ENCODE measurements at places on chromosomes 5 and 9.

- no peak overlapping the region for H3K27ac ChIP-seq
- no peaks in the 10 kb centered on the region for H3K36me3 ChIP-seq
- no peak overlapping the region for H3K4me3 ChIP-seq
- H3K4me1 ChIP-seq, result no peaks in the 10 kb centered on the region
- H3K27me3 ChIP-seq, result peaks cover 3% of the 10 kb centered on the region
- no peak for DNase-seq
Measured at GRCh38 chr5:134249469-134250379, 23.9 kb upstream of the PPP2CA start.

DNA sequence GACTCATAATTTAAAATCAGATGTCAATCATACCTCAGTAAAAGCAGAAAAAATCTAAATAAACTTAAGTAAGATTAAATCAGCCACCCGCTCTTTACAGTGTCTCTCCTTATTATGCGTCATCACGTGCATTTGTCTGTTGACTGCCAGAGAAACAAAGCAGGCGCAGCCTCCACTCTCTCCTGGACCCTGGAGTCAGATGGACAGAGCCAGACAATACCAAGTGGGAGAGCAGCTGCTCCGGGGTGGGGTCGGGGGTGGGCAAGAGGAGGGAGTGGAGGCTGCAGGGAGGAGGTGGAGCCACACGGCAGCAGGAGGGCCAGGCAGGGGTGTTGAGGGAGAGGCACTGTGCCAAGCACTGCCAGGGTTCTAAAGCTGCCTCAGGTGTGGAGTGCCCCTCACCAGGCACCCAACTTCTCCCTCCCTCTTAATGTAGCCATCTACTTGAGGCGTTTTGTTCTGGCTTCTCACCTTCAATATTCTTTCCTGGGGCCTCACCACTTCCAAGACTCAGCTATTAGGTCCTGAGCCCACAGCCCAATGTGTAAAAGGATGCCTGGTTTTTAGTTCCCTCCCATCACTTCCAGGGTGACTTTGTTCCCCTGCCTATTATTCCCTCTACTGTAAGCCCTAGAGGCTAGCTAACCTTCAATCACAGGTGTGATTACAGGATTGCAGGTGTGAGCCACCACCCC lies 96.3 kb downstream of the GLDC start:
- H3K27ac ChIP-seq, result no peak overlapping the region
- no peak for DNase-seq
- no peak overlapping the region for H3K4me3 ChIP-seq
- no peaks in the 10 kb centered on the region for H3K27me3 ChIP-seq
- H3K4me1 ChIP-seq, result peaks cover 2% of the 10 kb centered on the region

- no peaks in the 10 kb centered on the region for H3K4me1 ChIP-seq
- no peak for DNase-seq
- no peaks in the 10 kb centered on the region for H3K36me3 ChIP-seq
- peaks cover 8% of the 10 kb centered on the region for H3K27me3 ChIP-seq
Measured at GRCh38 chr5:6472792-6473191, 24.1 kb downstream of the UBE2QL1 start.

DNA sequence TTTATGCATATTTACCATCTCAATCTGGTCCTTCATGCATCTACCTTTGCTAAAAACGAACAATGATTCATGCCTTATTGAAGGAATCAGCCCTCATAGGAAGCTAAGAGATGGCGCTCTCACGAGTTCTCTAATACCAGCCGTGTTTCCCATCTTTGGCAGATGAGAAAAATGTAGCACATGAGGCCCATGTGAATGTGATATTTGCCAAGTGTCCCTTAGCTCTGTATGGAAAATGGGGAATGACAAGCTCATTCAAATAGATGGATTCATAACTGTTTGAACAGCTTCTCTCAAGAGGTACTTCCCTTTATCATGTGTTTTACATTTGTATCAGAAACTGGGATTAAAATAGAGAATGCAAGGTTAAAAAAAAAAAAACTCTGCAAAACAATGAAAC lies 66.1 kb downstream of the TTC39B start:
- H3K27me3 ChIP-seq, result no peaks in the 10 kb centered on the region
- peaks cover 41% of the 10 kb centered on the region for H3K36me3 ChIP-seq
- no peak for DNase-seq
- no peak overlapping the region for H3K4me3 ChIP-seq
- no peak overlapping the region for H3K27ac ChIP-seq

DNA sequence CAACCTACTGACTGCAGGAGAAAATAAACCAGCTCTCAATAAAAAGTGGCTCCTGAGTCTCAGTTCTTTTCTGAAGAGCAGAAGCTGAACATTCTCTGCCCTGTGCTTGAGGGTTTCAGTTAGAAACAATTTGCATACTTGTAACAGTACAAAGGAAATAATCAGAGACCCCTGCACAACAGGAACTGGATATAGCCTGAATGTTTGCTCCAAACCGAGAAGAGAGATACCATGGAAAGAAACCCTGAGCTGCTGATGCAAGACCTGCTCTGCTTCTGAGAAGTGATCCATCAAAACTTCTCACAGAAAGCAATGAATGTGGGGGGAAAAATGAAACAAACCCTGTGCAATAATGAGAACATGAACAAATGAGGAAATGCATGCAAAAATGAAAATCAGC lies 592.9 kb downstream of the SEMA5A start:
- H3K4me3 ChIP-seq, result no peak overlapping the region
- DNase-seq, result no peak
- no peaks in the 10 kb centered on the region for H3K4me1 ChIP-seq

GRCh38 chr5:150073677-150074076 lies 12.7 kb downstream of the CSF1R start:
- no peak overlapping the region for H3K27ac ChIP-seq
- H3K36me3 ChIP-seq, result no peaks in the 10 kb centered on the region
- H3K4me3 ChIP-seq, result no peak overlapping the region
- H3K27me3 ChIP-seq, result no peaks in the 10 kb centered on the region
- no peak for DNase-seq

DNA sequence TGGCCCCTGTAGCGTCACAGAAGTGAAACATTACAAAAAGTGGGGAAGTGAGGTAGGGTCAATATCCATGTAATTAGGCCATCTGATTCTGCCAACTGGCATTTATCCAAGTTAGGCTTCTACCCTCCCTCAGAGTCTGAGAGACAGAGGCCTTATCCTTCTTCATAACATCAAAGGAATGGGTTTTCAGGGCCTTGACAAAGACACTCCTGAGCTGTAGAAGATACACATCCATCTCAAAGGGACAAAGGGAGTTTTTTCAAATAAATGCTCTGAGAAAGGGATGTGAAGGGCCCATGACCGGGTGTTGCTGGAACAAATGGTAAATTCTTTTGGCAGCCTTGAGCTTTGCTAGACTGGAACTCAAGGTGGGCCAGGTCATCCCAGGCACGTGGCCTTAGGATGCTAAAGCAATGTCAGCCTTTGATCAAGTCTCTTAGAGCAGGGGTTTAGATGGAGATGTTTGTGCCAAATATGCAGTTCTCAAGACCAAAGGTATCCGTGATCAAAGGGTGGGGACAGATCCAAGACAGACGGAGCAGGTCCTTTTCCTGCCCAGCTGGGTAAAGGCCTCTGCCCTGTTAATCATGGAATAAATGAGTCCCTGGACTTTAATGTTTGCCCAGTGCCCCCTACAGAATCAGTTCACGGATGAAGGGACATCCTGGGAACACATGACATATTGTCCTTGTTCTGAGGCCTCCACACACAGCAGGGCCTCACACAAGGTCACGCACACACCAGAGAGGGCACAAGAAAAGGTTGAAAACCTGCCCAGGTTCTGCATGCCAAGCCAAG lies 10.0 kb upstream of the FAM169A start:
- H3K36me3 ChIP-seq, result no peaks in the 10 kb centered on the region
- DNase-seq, result no peak
- no peaks in the 10 kb centered on the region for H3K27me3 ChIP-seq
- H3K27ac ChIP-seq, result no peak overlapping the region

GRCh38 chr5:135182675-135183074 lies 148.6 kb upstream of the PITX1 start:
- H3K36me3 ChIP-seq, result no peaks in the 10 kb centered on the region
- no peak for DNase-seq
- no peaks in the 10 kb centered on the region for H3K4me1 ChIP-seq
- peaks cover 2% of the 10 kb centered on the region for H3K27me3 ChIP-seq
- no peak overlapping the region for H3K4me3 ChIP-seq

DNA sequence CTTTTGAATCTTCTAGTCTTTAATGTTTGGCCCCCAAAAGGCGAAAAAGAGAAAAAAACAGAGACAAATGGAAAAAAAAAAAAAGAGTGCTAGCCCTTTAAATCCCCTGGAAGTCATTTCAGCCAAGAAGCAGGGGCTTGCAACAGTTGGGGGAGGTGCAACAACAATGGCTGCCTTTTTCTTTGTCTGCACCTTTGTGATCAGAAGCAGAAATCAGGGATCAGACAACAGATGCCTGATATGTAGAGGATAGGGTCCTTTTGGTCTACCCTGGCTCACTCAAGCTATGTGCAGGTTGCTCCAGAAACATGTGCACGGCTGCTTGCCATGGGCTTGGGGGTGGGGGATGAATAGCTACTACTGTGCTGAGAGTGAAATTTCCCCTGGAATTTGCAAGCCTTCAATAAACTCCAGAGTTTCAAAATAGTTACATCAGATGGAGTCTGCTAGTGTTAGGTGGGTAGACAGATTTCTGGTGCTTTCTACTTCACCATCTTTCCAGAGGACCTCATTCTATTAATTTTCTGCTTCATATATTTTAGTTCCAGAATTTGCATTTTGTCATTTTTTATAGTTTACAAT lies 150.9 kb downstream of the FGF18 start:
- no peak for DNase-seq
- H3K27me3 ChIP-seq, result peaks cover 18% of the 10 kb centered on the region
- H3K27ac ChIP-seq, result no peak overlapping the region
- peaks cover 4% of the 10 kb centered on the region for H3K36me3 ChIP-seq
- no peak overlapping the region for H3K4me3 ChIP-seq

- no peaks in the 10 kb centered on the region for H3K36me3 ChIP-seq
- H3K27ac ChIP-seq, result no peak overlapping the region
- no peaks in the 10 kb centered on the region for H3K4me1 ChIP-seq
- H3K4me3 ChIP-seq, result no peak overlapping the region
- no peak for DNase-seq
Measured at GRCh38 chr5:128408622-128409021, 129.4 kb downstream of the FBN2 start.

- no peaks in the 10 kb centered on the region for H3K4me1 ChIP-seq
- no peaks in the 10 kb centered on the region for H3K36me3 ChIP-seq
- DNase-seq, result no peak
- no peaks in the 10 kb centered on the region for H3K27me3 ChIP-seq
- H3K27ac ChIP-seq, result no peak overlapping the region
Measured at GRCh38 chr9:107755246-107755645, 265.7 kb upstream of the KLF4 start.

DNA sequence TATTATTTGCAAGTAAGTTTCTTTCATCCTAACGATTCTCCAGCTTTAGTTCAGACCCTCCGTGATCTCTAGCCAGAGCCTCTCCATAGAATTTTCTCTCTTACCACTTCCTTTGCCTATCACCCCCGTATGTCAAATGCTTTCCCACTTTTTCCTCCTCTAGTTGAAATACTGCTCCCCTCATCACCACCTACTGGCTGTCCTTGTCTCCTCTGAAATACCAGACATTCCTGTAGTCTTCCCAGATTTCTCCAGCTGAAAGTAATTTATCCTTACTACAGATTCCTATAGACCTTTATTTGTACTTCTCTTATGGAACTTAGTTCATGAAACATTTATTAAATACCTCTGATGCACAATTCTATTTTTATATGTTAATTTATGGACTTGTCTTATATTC lies 36.0 kb upstream of the GLIPR2 start:
- no peak overlapping the region for H3K4me3 ChIP-seq
- peaks cover 8% of the 10 kb centered on the region for H3K4me1 ChIP-seq
- no peak overlapping the region for H3K27ac ChIP-seq
- H3K36me3 ChIP-seq, result no peaks in the 10 kb centered on the region

- H3K36me3 ChIP-seq, result no peaks in the 10 kb centered on the region
- H3K27ac ChIP-seq, result no peak overlapping the region
- peaks cover 4% of the 10 kb centered on the region for H3K27me3 ChIP-seq
- no peaks in the 10 kb centered on the region for H3K4me1 ChIP-seq
- no peak for DNase-seq
Measured at GRCh38 chr5:109483395-109483971, 73.7 kb upstream of the PJA2 start.

GRCh38 chr9:126860077-126860756 lies at the start of gene ZBTB34:
Gene ZBTB34, plus strand, starts transcription at chr9:126860639. Its CDS starts 18,761 bp downstream, at chr9:126879400.
- peak within 1 kb of the TSS; percentile 82 for H3K4me3 ChIP-seq
- peak within 1 kb of the TSS; percentile 84 for H3K27ac ChIP-seq
- H3K4me1 ChIP-seq, result peaks cover 25% of the 10 kb centered on the region
- H3K36me3 ChIP-seq, result peaks cover 4% of the 10 kb centered on the region

- no peak overlapping the region for H3K27ac ChIP-seq
- no peaks in the 10 kb centered on the region for H3K36me3 ChIP-seq
- no peaks in the 10 kb centered on the region for H3K27me3 ChIP-seq
- peaks cover 24% of the 10 kb centered on the region for H3K4me1 ChIP-seq
- DNase-seq, result no peak
- no peak overlapping the region for H3K4me3 ChIP-seq
Measured at GRCh38 chr5:172692981-172693380, 51.9 kb downstream of the NEURL1B start.

DNA sequence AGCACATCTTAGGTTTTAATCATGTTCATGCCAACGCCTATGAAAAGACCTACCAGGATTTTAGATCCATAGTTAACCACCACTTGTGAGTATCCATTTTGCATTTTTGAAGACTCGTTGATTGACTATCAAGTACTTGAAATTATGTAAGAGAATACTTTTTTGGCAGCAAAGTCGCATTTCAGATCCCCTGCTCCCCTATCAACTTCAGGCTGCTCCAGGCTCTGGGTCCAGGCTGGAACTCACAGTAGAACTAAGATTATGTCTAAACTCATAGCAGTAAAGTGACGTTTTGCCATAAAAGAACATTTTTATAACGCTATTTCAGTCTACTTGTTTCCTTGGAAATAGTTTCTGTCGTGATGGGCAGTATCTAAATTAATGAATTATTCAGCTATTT lies 267.7 kb downstream of the FANCC start:
- no peak overlapping the region for H3K4me3 ChIP-seq
- H3K27ac ChIP-seq, result no peak overlapping the region
- H3K4me1 ChIP-seq, result peaks cover 9% of the 10 kb centered on the region
- peaks cover 32% of the 10 kb centered on the region for H3K27me3 ChIP-seq
- H3K36me3 ChIP-seq, result no peaks in the 10 kb centered on the region
- no peak for DNase-seq

Measured in activated naive CD8-positive, alpha-beta T cell treated with anti-CD3 and anti-CD28 coated beads, Interleukin-2, amount 50 U/mL, for 24 hours (primary cell).